ENCODE measurements at places on chromosomes 7 and 10. TPM values are rescaled to one million over a fixed set of nuclear protein-coding genes. Genes with fewer than 3 reads are reported as not detected.

DNA sequence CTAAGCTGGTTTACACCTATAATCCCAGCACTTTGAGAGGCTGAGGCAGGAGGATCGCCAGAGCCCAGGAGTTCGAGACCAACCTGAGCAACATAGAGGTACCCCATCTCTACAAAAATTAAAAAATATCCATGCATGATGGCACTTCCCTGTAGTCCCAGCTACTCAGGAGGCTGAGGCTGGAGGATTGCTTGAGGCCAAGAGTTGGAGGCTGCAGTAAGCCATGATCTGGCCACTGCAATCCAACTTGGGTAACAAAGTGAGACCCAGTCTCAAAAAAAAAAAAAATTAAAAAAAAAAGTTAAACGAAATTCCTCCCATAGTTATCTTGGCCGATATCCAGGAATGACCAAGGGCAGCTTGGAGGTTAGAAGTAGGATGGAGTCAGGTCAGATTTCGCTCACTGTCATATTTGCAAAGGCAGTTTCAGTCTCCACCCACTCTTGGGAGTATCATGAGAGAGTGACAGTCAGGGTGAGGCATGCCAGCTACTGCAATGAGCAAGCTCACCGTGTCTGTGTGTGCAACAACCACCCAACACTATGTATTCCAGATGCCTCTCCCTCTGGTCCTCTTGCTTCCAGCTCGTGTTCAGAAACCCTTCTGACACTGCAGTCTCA lies 6.0 kb upstream of the ZDHHC4 start:
- no peak for DNase-seq

- no peak for DNase-seq
These were observed 45.9 kb downstream of the ZNF783 start for GRCh38 chr7:149307775-149308501.

The SYT15B gene
- polyA plus RNA-seq = 3.5 TPM

DNA sequence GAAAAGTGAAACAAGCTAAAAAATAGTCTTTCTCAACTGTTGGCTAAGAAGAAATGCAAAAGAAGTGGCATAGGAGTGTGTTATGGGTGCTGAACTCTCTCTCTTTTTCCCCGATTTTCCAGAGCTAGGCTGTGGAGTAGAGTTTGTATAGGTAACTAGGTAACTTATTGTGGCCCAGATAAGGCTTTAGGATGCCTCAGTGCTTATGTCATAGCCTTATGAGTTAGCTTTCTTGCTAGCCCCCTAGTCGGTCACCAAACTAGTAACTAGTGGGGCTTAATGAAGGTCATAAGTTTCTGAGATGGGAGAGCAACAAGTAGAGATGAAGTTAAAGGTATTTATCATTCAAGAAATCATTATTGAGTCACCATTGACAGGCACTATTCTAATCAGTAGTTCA lies 32.4 kb downstream of the BPGM start:
- no peak for DNase-seq

DNA sequence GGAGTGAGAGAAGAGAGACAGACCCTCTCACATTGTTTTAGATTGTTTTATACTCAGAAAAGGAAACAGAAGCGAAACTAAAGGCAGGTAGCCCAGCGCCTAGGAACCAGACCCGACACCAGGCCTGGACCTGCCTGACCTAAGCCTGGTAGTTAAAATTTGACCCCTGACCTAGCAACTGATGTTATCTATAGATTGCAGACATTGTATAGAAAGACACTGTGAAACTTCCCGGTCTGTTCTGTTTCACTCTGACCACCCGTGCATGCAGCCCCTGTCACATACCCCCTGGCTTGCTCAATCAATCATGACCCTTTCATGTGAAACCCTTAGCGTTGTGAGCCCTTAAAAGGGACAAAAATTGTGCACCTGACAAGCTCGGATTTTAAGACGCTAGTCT lies 31.6 kb downstream of the VIPR2 start:
- DNase-seq = no peak

DNA sequence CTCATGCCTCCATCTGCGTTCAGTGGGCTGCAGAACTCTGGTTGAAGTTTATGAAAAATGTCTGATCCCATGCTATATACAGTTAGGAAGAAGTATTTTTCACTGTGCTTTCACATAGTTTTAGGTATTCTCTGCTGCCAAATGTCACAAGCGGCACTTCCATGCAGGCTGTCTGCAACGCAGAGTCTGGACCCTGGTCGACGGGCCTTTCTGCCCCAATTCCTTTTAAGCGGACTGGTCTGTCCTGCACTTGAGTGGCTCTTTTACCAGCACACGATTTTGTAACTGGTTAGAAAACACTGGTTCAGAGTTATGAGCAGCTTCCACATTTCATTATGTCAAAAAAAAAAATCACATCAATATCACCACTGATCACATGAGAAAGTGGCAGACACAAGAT lies 143.0 kb downstream of the DIP2C start:
- DNase-seq = no peak

Measured in left renal pelvis (tissue), 4 donors.